ENCODE measurements at places on chromosomes 12 and 14.

DNA sequence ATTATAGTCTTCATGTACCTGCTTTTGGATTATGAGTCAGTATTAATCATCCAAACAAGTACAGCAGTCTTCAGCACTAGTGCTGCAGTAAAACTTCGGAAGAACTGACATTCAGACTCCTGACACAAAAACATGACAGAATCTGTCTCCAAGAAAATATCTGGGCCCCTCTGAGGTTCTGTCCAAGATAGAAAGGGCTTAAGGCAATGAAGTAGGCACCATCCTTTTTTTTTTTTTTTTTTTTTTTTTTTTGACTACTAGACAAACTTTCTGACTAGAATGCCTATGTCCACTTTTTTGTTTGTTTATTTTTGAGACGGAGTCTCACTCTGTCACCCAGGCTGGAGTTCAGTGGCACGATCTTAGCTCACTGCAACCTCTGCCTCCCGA, 112.5 kb downstream of the MED13L start:
- no peak for DNase-seq

DNA sequence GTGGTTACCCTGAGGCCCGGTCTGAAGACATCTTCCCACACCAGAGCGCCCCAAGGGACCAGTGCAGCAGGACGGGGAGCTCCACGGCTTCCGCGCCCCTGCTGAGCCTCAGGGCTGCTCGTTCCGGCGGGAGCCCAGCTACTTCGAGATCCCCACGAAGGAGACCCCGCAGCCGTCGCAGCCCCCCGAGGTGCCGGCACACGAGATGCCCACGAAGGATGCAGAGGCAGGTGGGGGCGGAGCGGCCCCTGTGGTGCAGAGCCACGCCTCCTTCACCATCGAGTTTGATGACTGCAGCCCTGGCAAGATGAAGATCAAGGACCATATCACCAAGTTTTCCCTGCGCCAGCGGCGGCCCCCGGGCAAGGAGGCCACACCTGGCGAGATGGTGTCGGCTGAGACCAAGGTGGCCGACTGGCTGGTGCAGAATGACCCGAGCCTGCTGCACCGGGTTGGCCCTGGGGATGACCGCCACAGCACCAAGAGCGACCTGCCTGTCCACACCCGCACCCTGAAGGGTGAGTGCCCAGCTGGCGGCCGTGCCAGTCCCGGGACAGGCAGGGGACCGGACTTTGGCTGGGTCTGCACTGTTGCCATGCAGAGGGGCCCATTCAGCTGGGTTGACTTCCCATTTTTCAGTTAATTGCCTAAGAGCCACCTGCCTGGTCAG, 18.1 kb downstream of the CEP170B start:
- no peak for DNase-seq

DNA sequence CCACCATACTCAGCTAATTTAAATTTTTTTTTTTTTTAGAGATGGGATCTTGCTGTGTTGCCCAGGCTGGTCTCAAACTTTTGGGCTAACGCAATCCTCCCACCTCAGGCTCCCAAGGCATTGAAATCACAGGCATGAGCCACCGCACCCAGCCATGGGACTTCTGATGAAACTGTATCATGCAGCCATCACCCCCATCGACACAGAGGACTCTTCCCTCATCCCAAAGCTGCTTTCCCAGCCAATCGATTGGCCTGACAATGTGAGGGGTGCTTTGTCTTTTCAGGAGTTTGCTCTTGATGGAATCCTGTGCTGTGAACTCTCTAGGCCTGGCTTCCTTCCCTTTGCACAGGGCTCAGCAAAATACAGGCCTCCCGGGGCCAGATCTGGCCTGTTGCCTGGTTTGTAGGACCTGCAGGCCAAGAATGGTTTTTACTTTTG, 59.6 kb upstream of the NCOR2 start:
- no peak for DNase-seq

- DNase-seq, result no peak
These were observed 890 bp upstream of the KIF26A start for GRCh38 chr14:104137297-104138097.
